ENCODE measurements at places on chromosomes 4 and X. TPM values are rescaled to one million over a fixed set of nuclear protein-coding genes. Genes with fewer than 3 reads are reported as not detected.

MSANTD1 gene
- total RNA-seq = 1.5 TPM

MRPL1 gene
- 15.4 TPM for total RNA-seq

CNGA1 gene
- total RNA-seq = not detected

CT45A9 gene
- total RNA-seq = not detected

TMEM31 gene
- not detected for total RNA-seq

CENPU gene
- 5.4 TPM for total RNA-seq

DNA sequence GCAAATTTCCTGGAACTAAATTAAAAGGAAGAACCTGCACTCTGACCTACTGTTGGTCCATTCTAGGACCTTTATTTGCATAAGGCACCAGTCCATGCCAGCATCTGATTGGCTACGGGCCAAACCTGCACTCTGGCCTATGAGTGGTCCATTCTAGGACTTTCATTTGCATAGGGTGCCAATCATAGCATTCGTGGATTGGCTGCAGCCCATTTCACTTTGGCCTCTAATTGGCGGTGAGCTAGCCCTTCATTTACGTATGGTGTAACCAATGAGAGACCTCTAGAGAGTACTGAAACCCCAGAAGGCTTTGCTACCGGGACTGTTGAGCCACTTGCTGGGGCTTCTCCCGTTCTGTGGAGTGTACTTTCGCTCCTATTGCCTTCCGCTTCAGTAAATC is 6.1 kb upstream of the RNF175 start:
- no peak for DNase-seq

GRCh38 chr4:93368968-93369367 is 459.6 kb upstream of the ATOH1 start:
- DNase-seq = no peak

- DNase-seq = no peak
Observed at GRCh38 chr4:43778187-43778915, 670.3 kb downstream of the KCTD8 start.

GRCh38 chr4:164293203-164293602 is 460.7 kb upstream of the SMIM31 start:
- no peak for DNase-seq

DNA sequence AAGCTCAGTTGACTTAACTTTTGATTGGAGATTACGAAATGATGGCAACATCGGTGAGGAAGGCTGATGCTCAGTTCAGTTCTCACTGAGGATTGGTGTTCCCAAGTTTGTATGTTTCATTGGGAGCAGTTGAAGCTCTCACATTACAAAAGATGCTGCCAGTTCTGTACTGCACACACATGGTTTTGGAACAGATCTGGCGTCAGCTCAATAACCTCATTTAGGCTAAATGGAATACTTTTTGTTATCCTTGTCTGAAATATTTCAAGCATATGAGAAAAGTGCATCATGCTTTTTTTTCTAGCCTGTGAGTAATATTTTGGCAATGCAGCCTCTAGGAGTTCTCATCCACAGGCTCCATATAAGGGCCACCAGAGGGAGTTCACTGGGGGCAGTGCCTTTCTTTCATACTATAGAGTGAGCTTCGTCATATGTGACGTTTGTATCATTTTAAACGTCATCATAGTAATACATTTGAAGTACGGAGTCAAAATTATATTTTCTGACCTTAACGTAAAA is 4.1 kb downstream of the ENPEP start:
- DNase-seq = no peak

DNA sequence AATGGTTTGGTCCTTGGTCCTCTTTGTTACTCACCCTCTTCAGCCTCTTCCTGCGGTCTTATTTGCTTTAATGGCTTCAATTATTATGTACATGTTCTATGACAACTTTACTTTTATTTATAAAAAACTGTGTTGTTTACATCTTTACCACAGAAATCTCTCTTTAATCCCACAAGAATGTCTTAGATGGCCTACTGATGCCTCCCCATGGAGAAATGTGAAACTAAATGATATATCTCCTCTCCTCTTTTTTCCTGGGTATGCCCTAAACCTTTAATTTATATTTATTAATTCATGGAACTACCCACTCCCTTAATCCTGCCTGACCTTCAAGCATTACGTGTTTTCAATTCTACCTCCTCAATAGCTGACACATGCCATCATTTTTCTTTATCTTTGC is 573.2 kb downstream of the CENPC start:
- DNase-seq = no peak

- no peak for DNase-seq
Observed at GRCh38 chr4:26916195-26916594, 55.6 kb downstream of the STIM2 start.

DNA sequence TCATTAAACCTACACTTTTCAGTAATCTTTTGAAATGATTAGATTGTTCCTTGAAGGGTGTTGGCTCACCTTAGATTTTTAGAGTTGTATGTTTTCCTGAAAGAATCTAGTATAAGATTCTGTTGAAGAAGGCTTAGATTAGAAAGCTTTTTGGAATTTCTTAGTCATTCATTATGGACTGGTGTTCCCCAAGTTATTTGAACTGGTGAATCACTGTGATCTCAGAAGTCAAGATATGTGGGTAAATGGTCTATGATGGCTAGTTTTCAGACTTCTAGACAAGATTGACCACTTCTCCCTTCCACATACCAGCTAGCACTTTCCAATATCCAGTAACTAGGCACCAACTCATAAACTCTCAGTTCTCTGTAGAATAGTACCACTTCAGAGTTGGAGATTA is 138.1 kb downstream of the KDM6A start:
- DNase-seq = no peak

Data from T-helper 17 cell (primary cell).